Endodermal cell (in vitro differentiated cells): ENCODE measurements at places on chromosomes 12 and 14. TPM values are rescaled to one million over a fixed set of nuclear protein-coding genes. Genes with fewer than 3 reads are reported as not detected.

USP44 gene
- total RNA-seq = 30.8 and 41.5 TPM in 2 replicates

NUAK1 gene
- 16.8 and 17.8 TPM in 2 replicates for total RNA-seq

KLRC2 gene
- total RNA-seq = not detected in 2 replicates

FBXO34 gene
- 44.1 to 67.9 TPM (median 45.9 TPM) in 3 replicates for total RNA-seq

CLEC2A gene
- not detected in 2 replicates for total RNA-seq
